ENCODE measurements at places on chromosomes 12 and 14.
A peak's percentile ranks its signal among the peaks of the same experiment; 100 is the strongest.

GRCh38 chr12:38847247-38847646 is 58.1 kb downstream of the CPNE8 start:
- DNase-seq: no peak

DNA sequence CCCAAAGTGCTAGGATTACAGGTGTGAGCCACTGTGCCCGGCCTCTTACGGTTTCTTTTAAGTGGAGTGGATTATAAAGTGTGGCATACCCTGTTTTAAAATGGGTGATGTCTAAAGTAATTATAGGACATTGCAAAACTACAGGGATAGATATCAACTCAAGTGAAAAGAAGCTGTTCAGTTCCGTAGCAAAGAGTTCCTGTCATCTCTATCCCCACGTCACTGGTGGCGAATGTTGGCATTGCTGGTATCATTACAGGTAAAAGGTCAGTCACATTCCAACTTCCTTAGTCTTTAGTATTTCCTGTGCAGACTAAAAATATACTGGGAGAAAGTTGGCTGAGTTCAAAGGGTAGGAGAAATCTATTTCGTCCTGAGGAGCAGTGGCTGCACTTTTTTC is 95.6 kb upstream of the SLC38A2 start:
- DNase-seq: no peak

DNA sequence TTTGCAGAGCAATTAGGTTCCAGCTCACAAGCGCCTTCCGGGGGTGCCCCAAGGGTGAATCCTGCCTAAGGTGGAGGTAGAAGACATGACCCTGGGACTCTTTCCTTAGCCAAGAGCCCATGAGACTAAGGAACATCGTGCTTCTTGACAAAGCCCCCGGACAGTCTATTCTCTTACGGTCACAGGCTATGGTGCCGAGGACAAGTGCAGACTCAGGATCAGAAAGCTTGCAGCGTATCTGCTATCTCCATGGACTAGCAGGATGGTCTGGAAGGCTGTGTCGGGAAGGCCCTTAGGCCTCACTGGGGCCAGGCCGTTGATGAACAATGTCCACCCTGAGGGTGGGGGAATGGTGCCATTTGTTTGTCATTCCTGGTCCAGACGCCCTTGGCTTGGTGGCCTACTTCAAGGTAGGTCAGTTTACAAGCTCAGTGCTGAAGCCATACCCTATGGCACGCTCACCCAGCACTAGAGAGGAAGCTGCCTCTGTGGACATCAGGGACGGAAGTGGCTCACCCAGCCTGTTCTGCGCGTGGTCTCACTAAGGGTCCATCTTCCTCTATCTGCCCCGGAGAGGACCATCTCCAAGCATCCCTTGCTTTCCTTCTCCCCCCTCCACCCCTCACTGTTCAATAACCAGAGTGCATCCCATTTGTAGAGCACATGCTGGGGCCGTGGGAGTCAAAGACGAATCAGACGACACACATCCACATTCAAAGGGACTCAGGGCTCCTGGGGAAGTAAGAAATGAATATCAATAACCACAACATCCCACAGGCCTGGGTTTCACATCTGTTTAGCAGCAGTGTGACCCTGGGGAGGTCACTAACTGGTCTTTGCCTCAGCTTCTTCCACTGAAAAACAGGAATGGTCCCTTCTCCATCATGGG is 45.0 kb upstream of the IQSEC3 start:
- DNase-seq: no peak

GRCh38 chr12:15278816-15279658 is 43.3 kb upstream of the PTPRO start:
- peak; percentile 84 for DNase-seq
